Ovary (tissue), 10 donors: ENCODE measurements at places on chromosomes 6 and 20.

DNA sequence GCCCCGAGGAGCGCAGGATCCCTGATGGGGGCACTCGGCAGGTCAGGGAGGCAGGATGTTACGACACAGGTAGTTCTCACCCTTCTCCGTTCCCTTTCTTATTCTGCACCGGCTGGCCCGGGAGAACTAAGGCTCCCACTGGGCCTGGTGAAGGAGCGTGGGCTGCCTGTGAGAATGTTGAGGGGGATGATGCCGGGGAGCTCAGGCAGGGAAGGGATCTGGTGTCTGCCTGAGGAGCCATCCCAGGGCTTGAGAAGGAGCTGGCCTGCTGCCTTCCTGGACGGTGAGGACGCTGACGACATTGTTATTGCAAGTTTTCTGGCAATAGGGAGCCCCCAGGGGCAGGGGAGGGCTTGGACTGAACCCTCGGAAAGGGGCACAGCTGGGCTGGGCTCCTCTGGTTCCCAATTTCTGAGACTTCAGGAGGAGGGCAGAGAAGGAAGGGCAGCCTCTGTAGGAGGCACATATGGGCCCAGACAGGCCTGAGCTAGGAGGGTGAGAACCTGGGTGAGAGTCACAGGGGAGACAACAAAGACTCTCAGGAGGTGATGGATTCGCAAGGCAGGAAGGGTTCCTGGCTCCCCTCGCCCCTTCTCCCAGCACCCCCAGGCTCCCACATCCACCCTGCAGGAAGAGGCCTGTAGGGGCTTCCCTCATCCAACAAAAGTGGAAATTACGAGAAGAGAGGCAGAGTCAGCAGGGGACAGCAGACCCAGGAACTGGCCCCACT lies 32.8 kb downstream of the CYP21A2 start:
- DNase-seq: no peak

GRCh38 chr6:69719602-69720193 lies 77.1 kb downstream of the LMBRD1 start:
- no peak for DNase-seq

DNA sequence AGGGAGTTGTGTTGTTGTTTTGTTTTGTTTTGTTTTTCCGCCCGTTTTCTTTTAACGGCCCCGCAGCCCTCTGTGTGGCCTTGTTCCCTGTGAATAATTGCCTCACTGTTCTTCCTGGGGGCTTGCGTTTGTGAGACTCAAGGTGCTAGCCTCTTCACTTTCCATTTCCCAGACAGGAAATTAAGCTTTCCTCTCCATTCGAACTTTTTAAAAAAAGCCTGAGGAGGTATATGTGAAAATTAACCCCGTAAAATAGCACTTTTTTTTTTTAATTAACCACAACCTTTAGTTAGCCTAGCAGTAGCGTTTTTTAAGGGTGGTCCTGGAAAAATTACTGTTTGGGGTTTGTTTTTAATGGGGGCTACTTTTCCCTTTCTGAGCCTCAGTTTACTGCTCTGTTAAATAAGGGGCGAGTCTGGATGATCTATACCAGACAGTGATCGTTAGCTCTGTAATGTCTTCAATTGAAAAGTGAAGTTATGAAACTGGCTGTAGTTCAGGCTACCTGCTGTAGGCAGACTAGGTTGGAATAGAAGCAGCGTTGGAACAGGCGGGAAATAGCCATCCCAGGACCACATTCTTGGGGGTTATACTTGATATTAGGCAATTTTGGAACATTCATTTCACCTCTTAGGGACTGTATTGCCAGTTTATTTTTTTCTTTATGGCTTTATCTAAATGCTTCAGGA lies 1.7 kb downstream of the STX16 start:
- DNase-seq: no peak

GRCh38 chr6:132598473-132598872 lies 8.9 kb upstream of the TAAR5 start:
- DNase-seq: no peak

GRCh38 chr20:46253391-46253790 lies 54.9 kb downstream of the CDH22 start:
- DNase-seq: no peak

DNA sequence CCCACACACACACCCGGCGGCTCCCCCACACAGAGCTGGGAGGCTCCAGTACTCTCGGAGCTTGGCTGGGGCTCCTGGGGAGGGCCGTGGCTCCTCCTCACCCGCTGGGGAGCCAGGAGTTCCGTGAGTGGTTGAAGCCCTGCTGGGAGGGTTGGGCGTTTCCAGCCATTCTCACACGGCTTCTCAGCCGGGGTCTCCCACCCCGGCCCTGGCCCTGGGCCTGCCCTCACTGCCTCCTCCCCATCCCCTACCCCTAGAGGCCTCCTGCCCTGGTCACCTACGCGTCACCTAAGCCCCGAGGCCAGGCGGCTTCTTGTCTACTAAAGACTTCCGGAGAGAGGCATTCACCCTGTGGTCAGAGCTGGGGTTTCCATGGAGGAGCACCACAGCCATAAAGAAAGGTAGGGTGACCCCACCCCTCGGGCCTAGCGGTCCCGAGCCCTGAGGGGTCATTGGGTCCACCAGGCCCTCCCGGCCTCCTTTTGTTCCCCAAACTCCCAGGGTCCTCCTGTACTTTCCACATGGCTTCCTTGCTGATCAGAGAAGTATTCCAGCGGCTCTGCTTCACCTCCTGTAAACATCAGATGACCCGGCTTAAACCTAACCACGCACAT lies 99.3 kb downstream of the TTLL2 start:
- no peak for DNase-seq

DNA sequence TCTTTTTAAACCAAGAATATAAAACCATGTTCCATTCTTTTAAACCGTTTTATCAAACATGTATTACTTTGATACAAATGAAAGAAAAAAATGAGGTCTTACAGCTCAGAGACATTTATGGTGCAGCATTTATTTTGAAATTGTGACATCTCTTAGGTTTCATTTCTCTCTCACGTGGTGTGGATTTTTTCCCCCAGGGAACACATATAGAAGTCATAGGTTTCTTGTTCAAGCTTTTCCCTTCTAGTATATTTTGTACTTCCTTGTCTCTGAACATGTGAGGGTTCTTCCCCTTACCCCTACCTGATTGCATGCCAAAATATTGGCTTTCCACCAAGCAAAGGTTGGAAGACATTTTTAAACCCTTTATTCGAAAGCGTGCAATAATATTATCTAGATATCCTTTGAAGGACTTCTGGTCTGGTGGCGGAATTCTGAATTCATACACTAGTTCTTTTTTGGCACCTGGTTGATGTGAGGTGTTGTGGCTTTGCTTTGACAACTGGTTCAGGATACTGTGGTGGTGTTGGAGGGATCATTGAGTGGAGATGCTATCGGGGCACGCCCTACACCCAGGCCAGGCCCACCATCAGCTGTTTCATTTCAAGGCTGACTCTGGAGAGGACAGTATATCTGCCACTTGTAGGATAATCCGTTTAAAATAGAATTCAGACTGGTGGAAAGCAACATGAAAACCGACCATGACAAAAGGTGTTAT lies 5.6 kb upstream of the FAM50B start:
- no peak for DNase-seq
